Stimulated activated CD4-positive, alpha-beta T cell treated with anti-CD3 and anti-CD28 coated beads, Interleukin-1b, Interleukin-23, amount 100 ng/mL, for 1 hour (primary cell): ENCODE measurements at places on chromosomes 11 and 22.

GRCh38 chr22:40258501-40258915 is 80.8 kb downstream of the TNRC6B start:
- no peak for DNase-seq

DNA sequence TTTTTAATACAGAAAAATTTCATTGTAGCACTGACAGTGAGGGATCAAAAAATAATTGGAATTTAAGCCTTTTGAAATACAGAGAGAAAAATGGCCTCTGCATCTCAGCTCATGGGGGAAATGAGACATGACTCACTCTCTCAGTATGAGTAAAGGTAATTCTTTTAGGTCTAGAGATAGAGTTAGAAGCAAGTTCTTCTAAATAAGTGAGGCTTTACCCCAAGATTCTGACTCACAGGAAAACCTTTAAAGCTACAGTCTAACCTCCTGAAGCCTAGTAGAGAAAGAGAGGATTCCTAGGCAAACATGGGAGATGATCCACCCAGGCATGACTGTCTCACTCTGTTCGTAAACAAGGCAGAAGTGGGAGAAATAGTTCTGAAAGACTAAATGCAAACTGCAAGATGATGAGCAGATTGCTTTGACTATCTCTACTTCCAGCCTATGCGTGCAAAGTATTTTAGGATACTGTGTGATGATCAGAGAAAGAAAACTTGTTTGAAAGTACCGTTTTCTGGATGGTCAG is 1003.3 kb upstream of the CCDC90B start:
- DNase-seq, result no peak

- DNase-seq, result no peak
These were observed 776 bp downstream of the NLRX1 start for GRCh38 chr11:119169282-119169719.

- DNase-seq, result no peak
These were observed 52.2 kb downstream of the TRMU start for GRCh38 chr22:46387748-46388147.

GRCh38 chr11:6654281-6655019 is 1.2 kb downstream of the DCHS1 start:
- DNase-seq, result no peak

DNA sequence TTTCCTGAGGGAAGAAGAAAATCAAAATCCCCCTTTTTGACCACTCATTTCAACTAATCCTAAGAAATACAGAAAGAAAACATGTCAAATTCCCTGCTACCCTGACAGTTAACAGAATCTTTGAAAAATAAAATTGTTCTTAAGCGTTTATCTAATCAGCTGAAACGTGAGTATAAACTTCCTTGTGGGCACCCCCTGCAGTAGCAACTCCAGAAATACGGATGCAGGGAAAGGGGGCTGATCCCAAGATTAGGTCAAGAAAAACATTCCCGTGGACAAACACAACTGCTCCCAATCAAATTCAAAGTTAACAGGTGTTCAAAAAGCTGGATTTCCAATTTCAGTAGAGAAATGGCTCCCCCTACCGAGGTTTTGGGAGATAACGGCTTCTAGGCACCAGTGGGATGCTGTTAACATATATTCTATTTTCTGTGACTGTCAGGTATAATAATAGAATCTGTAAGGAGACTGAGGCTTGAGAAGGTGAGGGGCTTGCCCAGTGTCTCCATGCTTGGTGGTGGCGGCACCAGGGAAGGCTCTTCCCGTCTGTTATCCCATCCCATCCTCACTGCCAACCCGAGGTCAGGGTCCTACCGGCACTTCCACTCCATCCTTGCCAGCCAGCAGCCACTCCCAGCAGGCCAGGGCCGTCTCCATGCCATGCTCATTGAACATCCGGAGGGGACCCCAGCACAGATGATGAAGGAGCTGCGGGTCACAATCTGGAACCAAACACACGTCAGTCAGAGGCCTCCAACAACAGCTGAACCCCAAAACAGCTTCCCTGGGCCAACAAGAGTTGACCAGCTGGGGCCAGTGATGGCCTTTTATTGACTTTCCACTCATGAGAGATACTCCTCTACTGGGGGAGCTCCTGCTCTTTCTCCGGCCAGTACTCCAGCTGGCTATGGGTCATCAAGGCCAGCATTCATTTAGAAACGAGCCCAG is 32.0 kb upstream of the SERPIND1 start:
- DNase-seq, result peak; percentile 15

DNA sequence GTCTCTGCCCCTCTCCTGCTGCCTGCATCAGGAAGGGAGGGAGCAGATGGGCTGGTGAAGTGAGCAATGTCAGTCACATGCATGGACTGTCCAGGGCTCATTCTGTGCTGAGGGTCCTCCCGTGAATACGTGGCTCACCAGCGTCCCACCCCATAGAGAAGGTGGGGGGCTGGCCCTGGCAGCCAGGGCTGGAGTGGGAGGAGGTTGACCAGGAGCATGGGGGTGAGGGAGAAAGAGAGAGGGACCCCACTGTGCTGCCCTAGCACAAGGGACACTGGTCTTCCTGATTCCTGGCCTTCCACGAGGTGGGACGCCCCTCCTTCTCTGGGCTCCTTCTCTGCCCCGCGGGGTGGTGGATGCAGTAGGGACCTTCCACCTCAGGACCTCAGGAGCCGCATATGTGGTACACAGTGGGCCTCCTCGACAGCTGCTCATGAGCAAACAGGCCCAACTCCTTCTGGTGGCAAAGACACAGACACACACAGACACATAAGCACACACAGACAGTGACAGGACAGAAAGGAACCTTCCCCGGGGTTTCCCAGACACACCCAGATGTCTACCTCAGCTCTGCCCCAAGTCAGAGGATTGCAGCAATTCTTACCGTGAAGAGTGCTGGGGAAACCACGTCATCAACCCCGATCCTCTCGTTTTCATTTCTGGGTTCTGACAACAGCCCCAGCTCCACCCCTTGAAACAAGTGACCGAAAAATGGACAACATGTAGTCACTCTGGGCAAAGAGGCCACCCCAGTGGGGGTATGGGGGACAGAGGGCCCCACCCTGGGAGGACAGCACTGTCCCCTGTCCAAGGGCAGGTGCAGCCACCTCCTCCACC is 3.6 kb upstream of the APOBEC3A start:
- no peak for DNase-seq

- DNase-seq, result no peak
These were observed 52.2 kb downstream of the SLC25A17 start for GRCh38 chr22:40766956-40767355.
